ENCODE measurements at places on chromosomes 7 and 10. TPM values are rescaled to one million over a fixed set of nuclear protein-coding genes. Genes with fewer than 3 reads are reported as not detected.
A peak's percentile ranks its signal among the peaks of the same experiment; 100 is the strongest.

DNA sequence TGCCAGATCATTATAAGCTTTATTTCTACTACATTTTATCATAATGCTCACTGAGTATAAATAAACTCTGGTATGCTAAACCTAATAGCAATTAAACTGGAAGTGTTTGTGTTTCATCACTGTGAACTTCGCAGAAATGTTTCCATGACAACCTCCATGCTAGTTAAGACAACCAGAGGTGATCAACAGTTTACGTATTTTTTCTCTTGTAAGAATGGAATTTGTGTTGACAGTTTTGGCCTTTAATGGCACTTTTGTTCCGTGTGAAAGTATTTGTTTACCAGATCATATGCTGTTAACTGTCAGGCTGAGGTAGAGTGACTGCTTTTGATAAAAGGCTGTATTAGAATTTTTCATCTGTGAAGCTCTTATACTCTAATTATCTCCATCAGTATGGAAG is 212.1 kb upstream of the PPP1R3A start:
- H3K4me3 ChIP-seq: no peak overlapping the region
- H3K4me1 ChIP-seq: peaks cover 5% of the 10 kb centered on the region
- DNase-seq: no peak
- no peak overlapping the region for H3K27ac ChIP-seq
- no peaks in the 10 kb centered on the region for H3K36me3 ChIP-seq
- H3K27me3 ChIP-seq: no peaks in the 10 kb centered on the region

Gene SUN3
- total RNA-seq: not detected

- peaks cover 19% of the 10 kb centered on the region for H3K4me1 ChIP-seq
- H3K4me3 ChIP-seq: peak overlapping the region; percentile 96
- peaks cover 9% of the 10 kb centered on the region for H3K36me3 ChIP-seq
- peaks cover 6% of the 10 kb centered on the region for H3K27me3 ChIP-seq
- no peak for DNase-seq
These were observed 739 bp downstream of the CASP7 start for GRCh38 chr10:113680190-113681111.

DNA sequence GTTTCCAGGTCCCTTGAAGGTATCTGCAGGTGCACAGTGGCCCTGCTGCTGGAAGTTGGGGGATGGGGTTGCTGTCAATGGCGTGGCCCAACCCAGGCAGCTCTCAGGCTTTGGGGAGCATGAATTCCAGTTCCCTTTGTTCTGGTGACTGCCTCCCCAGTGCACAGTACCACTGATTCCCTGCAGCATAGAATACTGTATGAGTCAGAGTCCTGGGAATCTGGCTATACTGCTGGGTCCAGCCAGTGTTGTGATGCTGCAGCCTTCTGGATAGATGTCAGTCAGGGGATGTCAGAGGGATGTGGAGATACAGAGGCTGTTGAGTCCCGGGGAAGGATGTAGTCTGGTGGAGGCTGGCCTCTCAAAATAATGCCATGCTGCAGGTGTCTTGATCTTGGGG is 99.3 kb downstream of the LANCL2 start:
- peak overlapping the region; percentile 63 for H3K4me3 ChIP-seq
- H3K27ac ChIP-seq: no peak overlapping the region
- DNase-seq: no peak
- H3K4me1 ChIP-seq: no peaks in the 10 kb centered on the region
- H3K27me3 ChIP-seq: peaks cover 7% of the 10 kb centered on the region
- H3K36me3 ChIP-seq: peaks cover 48% of the 10 kb centered on the region

DNA sequence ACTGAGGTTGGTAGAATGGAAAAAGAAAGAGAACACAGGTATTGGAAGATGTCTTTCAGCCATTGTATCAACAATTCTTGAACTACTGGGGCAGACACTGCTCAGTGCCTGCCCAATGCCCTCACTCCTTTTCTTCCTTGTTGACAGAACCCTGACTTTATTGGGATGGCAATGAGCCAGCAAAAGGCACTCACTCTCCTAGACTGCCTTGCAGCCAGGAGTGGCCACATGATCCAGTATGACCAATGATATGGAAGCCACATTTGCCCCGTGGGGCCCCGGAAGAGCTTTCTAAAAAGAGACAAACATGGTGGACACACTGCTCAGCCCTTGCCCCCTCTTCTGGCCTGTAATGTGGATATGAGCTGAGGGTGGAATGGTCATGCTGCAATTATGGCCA is 88.6 kb upstream of the ZNF716 start:
- H3K4me1 ChIP-seq: no peaks in the 10 kb centered on the region
- peaks cover 31% of the 10 kb centered on the region for H3K36me3 ChIP-seq
- H3K27me3 ChIP-seq: peaks cover 15% of the 10 kb centered on the region
- no peak for DNase-seq

DNA sequence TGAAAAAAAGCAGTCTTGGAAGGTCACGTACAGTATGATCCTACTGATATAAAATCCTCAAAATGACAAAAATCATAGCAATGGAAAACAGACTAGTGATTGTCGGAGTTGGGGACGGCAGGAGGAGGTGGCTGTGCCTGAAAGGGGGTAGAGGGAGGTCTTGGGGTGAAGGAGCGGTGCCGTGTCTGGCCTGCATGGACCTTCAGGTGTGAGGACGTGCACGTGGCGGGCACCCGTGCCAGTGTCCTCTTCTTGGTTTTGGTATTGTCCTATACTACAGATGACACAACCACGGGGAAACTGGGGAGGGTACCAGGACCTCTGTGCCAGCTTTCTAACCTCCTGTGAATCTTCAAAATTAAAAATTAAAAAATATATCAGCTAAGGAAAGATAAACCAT is 73.0 kb downstream of the COBL start:
- peaks cover under 1% of the 10 kb centered on the region for H3K27me3 ChIP-seq
- no peaks in the 10 kb centered on the region for H3K36me3 ChIP-seq
- no peak overlapping the region for H3K27ac ChIP-seq
- peaks cover 7% of the 10 kb centered on the region for H3K4me1 ChIP-seq

Gene ZNF804B
- not detected for total RNA-seq

DNA sequence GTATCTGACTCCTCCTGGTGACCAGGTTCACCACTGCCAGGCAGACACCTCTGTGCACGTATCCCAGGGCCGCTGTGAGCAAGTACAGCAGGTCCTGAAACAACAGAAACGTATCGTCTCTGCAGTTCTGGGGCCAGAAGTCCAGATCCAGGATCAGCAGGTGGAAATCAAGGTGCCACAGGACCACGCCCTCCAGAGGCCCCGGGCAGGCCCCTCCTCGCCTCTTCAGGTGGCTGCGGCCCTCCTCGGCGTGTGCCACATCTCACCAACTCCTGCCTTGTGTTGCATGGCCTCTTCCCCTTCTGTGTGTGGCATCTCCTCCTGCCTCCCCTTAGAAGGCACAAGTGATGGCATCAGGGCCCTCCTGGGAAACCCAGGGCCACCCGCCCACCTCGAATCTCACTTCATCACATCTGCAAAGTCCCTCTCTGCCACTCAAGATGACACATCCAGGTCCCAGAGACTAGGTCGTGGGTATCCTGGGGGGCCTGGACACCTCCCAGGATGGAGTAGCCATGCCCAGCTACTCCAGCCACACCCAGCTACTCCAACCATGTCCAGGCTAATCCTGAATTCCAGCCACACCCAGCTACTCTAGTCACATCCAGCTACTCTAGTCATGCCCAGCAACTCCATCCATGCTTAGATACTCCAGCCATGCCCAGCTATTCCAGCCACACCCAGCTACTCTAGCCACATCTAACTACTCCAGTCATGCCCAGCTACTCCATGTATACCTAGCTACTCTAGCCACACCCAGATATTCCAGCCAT is 52.6 kb upstream of the DNAAF5 start:
- no peak overlapping the region for H3K27ac ChIP-seq
- H3K27me3 ChIP-seq: peaks cover 2% of the 10 kb centered on the region
- no peaks in the 10 kb centered on the region for H3K4me1 ChIP-seq
- peaks cover 28% of the 10 kb centered on the region for H3K36me3 ChIP-seq
- H3K4me3 ChIP-seq: peak overlapping the region; percentile 47

DNA sequence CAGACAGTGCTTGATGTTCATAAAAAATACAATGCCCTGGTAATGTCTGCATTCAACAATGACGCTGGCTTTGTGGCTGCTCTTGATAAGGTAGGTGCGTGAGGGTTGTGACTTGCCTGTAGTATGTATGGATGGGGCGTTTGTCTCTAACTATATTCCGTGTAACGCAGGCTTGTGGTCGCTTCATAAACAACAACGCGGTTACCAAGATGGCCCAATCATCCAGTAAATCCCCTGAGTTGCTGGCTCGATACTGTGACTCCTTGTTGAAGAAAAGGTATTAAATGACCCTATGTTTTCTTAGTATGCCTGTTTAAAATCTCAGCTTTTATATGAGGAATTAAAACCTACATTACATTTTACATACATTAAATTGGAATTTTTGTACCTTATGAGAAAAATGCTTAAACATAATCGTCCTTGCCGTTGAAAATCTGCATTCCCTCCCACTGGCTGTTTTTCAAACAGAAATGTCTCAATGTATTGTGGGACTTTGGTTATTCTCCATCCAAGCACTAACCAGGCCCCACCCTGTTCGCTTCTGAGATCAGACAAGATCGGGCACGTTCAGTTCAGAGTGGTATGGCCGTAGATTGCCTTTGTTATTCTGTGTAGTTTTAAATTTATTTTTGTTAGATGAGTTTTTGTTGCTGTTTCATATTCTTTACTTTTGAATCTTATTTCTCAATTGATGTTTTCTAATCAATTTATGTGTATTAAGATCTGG is 85.3 kb downstream of the CUL1 start:
- peaks cover 3% of the 10 kb centered on the region for H3K27me3 ChIP-seq
- H3K4me3 ChIP-seq: no peak overlapping the region
- H3K36me3 ChIP-seq: peaks cover 48% of the 10 kb centered on the region
- DNase-seq: no peak
- H3K27ac ChIP-seq: no peak overlapping the region

Gene GBX1
- 13.8 TPM for total RNA-seq

DNA sequence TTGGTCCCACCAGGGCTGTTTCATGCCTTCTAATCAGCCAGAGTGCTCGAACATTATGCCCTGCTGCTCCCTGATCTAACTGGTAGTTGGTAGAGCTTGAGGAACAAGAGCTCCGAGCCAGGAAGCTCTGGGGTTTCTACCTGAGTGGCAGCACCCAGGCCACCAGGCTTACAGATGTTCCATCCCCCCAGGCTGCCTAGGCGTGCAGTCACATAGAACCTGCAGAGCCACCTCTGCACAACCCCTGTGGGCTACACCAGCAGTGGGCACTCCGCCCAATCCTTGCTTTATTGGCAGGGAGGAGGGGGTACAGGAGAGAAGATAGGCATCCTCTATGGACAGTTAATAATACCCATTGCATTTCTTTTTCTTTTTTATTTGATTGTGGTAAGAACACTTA is 21.8 kb downstream of the MAP3K8 start:
- H3K36me3 ChIP-seq: peaks cover 18% of the 10 kb centered on the region
- no peaks in the 10 kb centered on the region for H3K27me3 ChIP-seq
- peaks cover 10% of the 10 kb centered on the region for H3K4me1 ChIP-seq
- DNase-seq: no peak
- H3K4me3 ChIP-seq: no peak overlapping the region

Gene CHST15
- total RNA-seq: 148 TPM

Gene HMX3
- not detected for total RNA-seq

DNA sequence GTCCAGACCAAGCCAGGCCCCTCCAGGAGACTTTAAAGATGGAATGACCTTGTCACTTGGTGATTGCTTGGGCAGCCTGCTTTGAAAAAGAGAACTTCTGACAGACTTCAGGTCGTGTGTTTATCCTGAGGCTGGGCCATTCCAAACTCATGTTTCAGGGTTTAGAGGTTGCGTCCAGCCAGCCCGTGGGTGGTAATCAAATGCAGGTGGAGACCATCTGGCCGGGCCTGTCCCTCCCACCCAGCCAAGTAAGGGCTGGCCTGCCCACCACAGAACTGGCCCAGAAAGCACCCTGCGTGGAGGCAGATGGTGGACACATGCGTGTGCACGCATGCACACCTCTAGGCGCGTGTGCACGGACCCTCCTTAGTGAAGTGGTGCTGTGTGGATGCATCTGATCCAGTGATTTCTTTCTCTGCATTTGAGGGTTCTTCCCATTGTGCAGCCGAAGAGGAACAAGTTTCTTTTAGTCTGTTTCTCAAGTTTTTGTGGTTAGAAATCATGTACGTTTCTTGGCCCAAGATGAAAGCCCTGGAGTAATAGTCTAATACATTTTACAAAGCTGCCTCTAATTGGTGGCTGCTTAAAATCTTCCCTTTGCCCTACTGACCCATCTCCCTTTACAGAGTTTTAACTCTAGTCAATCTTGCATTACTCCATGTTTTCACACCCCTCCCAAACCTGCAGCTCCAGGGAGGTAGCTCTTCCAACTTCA is 43.0 kb downstream of the SUFU start:
- H3K36me3 ChIP-seq: peaks cover 8% of the 10 kb centered on the region
- H3K4me3 ChIP-seq: no peak overlapping the region
- peaks cover 14% of the 10 kb centered on the region for H3K4me1 ChIP-seq
- no peaks in the 10 kb centered on the region for H3K27me3 ChIP-seq

Gene PITRM1
- total RNA-seq: 60.3 TPM

Gene ELN
- 44.8 TPM for total RNA-seq

Gene RNF32
- 1.9 TPM for total RNA-seq

GRCh38 chr7:12529971-12530710 is 40.4 kb upstream of the SCIN start:
- no peak overlapping the region for H3K4me3 ChIP-seq
- DNase-seq: no peak
- H3K36me3 ChIP-seq: peaks cover 6% of the 10 kb centered on the region
- H3K27me3 ChIP-seq: peaks cover 2% of the 10 kb centered on the region
- H3K4me1 ChIP-seq: no peaks in the 10 kb centered on the region

DNA sequence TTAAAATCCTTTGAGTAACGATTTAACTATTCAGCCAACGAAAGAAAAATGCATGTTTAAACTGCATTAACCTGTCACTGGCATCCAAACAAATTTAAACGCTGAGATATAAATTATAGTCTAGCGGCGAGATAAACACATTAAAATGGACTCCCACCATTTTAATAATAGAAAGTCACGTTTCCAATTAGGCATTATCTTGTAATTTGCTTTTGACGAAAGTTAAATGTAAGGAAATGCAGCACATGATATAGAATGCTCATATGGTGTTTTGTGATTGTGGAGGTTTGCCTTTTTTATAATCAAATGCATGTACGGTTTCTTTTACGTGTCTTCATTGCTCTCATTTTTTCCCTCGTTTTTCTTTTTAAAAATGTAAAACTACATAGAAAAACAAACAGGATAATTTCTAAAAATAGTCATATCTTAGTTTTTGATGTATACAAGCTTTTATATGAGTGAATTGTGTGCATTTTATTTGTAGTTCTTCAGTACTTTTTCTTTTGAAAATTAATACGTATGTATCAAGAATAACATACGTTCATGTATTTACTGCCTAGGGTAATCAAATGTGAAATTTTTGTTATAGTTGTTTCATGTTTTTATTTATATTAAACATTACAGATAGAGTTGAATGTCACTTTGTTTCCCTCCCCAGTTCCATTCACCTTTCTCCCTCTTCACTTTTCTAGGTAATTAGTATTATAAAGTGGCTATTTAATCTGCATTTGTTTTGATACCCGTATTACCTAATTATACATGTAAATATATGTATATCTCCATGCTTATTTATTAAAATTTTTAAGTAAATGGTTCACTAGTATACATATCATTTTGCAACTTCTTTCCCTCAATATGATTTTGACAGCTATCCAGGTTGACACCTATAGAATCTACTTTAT is 1.1 kb upstream of the KLF14 start:
- no peak overlapping the region for H3K27ac ChIP-seq
- H3K4me3 ChIP-seq: peak overlapping the region; percentile 88
- peaks cover 8% of the 10 kb centered on the region for H3K36me3 ChIP-seq
- no peaks in the 10 kb centered on the region for H3K4me1 ChIP-seq
- DNase-seq: no peak

Measured in endothelial cell (in vitro differentiated cells).